Cardiac fibroblast (primary cell): ENCODE measurements at places on chromosomes 7 and 10.

GRCh38 chr7:93148144-93148543 lies at the start of gene SAMD9L:
SAMD9L (minus strand) TSS chr7:93148385; CDS start chr7:93135971, 12,414 bp downstream.
- DNase-seq, result peak; percentile 49

- no peak for DNase-seq
Observed at GRCh38 chr7:86965727-86966120, 93.7 kb downstream of the ELAPOR2 start.

DNA sequence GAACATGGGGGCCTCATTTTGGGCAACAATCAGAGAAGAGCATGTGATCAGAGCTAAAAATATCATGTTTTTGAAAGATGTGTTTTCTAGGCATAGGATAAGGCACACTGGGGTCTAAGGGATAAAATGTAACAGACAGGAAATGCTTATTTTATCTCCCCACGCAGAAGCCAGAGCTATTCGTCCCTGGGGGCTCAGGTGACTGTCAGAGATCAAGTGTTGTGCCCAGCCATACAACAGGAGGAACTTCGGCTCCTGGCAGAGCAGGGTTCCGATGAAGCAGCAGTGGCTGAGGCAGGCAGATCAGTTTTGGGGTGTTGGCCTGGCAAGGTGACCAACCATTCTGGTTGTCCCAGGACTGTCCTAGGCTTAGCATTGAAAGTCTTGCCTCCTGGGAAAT lies 15.2 kb downstream of the NPY start:
- no peak for DNase-seq

DNA sequence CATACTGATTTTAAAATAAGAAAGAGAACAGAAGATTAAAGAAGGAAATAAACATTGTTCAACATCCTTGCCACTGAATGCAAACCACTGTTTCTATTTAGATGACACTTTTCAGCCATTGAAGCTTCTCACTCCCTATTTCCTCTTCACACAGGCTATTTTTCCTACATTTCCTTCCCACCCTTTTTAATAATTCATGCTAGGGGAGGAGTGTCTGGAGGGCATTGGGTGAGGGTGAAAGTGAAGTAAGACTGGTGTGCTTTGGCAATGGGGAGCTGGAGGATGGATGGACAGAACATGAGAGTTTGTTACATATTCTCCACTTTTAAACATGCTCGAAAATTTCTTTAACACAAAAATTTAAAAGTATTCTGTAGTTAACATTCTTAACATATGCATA lies 168.8 kb upstream of the GLI3 start:
- DNase-seq, result no peak

DNA sequence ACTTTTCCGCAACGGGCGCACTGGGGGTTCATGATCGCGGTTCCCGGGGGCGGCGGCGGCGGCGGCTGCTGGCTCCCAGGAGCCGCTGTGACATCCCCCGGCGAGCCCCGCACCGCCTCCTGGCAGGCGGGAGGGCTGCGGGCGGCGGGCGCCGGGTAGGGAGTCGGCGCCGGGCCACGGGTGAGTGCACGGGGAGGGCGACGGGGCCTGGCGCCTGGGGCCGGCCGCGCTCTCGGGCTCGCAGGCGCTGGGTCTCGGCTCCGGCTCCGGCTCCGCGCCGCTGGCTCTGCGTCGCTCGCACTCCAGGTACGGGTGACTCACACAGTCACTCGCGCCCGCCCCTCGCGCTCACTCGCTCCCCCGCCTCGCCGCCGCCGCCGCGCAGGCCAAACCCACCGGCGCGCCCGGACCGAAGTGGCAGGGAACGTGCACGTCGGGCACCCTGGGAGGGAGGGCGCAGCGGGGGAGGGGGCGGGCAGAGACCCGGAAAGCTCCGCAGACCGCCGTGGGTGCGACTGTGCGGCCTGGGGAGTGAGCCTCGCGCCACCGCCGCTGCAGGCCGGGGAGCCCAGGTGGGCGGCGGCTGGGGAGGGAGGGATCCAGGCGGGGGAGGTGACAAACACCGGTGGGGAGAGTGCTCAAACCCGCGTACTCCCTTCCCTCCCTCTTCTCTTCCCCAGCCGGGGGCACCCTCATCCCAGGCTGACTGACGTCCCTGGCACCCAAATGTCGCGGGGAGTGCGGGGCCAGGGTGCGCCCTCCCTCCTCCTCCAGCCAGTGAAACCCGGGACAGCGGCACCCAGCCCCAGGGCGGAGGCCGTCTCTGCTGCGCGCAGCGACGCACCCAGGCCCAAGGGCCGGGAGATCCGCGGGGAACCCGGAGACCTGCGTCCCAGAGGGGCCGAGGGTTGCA lies 276.9 kb upstream of the NEBL start:
- peak; percentile 42 for DNase-seq

- no peak for DNase-seq
Observed at GRCh38 chr7:15011289-15011688, 108.7 kb upstream of the DGKB start.

DNA sequence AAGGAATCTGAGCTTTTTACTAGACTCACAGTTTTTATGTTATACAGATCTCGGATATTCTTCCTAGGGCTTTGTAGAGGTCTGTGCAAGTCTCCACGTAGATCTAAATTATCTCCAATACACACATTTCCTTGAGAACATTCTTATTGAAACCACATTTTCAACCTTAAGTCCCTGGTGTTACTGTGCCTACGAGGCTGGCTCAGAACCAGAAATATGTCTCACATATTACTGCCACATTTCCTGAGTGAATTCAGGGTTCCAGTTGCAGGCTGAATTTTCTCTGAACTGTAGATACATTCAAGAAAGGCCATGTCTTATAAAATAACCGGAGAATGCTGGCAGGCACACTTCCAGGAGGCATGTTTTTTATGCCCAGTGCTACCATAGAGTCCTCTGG lies 46.5 kb downstream of the INHBA start:
- DNase-seq, result peak; percentile 48

DNA sequence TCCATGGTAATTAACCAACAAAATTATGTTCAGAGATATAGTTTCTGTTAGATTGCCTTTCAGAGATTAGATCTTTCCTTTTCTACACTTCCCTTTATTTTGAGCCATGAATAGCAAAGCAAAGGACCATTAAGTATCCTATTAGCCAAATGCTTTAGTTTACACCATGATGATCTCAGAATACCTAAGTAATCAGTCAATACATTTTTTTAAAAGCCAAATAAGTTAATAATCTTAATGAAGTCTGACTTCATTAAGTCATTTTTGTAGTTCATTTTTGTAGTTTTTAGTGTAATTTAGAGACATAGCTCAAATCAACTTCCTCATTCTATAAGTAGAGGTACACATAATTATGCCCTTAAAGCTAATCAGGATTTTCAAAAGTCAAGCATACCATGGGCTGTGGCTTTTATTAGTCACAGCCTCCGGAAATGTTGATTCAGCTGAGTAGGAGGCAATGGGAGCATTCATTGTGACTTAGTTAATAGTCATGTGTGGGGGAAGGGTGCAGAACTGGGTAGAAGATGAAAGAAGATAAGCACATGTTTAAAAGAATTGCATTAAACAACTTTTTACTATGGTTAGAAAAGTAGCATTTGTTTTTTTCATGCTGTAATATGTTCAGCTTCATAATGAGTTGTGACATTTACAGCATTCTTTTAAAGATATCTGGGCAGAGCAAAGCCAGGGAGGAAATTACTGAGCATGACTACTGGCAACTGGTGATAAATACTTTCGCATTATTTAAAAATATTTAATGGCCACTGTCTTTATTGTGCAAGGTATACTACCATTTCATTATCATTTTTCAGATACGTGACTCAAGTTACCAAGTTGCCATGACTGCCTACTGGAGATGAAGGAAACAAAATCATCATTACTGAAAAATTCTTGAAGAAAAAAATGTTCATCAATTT lies 57.3 kb upstream of the CCDC71L start:
- DNase-seq, result peak; percentile 97

- DNase-seq, result peak; percentile 69
Observed at GRCh38 chr10:120607016-120607709, 150.1 kb downstream of the PLPP4 start.

DNA sequence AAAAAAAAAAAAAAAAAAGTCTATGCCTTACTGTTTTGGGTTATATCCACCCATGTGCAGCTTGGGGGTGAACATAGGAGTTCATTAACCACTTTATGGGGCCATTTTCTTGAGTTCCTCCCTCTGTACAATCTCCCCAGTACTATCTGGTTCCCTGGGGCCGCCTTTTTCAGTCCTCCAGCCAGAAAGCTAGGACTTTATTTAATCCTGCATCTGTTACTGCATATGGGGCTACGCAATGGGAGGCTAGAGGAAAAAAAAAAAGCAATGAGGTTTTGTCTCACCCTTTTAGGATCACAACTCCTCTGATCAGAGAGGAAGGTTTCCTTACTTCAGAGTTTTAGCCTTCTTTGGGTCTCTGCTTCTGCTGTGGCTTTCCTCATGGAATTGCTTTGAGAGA lies 51.0 kb downstream of the BTRC start:
- no peak for DNase-seq

GRCh38 chr10:97608991-97609561 lies 19.6 kb downstream of the C10orf62 start:
- no peak for DNase-seq

DNA sequence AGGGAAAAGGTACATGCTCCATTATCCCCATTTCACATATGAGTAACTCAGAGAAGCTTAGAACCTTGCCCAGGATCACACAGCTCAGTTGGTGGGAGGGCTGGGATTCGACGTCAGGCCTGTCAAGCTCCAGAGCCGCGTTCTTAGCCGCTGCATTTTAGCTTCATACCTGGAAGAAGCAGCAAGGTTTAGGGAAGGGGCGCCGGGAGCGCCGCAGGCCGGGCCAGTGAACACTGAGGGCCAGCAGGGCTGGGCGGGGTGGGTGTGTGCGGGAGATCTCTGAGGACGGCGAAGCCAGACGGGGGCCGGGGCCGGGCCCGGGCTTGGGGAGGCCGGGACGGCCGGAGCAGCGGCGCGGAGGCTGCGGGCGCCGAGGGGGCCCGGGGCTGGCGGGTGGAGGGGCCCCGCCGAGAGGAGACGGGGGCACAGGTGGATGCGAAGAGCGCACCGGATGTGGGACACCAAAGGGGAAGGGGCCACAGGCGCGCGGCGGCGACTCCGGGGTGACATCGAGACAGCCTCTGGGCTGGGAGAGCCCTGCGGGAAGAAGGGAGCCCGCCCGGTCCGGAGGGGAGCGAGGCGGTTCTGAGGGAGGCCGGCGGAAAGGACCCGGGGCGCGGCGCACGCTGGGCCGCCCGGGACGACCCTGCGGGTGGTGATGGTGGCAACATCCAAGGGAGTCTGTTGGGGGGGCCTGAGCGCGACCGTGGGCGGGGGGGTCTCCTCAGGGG lies 498 bp downstream of the NDST2 start:
- DNase-seq, result peak; percentile 33

GRCh38 chr10:51861051-51861450 lies 161.7 kb upstream of the CSTF2T start:
- DNase-seq, result no peak

- DNase-seq, result peak; percentile 23
Observed at GRCh38 chr7:7641129-7641663, 644 bp downstream of the UMAD1 start.

GRCh38 chr7:56051053-56051338 lies 248 bp downstream of the PSPH start:
- DNase-seq, result no peak

GRCh38 chr7:159237022-159237653 lies 92.5 kb upstream of the VIPR2 start:
- DNase-seq, result no peak

DNA sequence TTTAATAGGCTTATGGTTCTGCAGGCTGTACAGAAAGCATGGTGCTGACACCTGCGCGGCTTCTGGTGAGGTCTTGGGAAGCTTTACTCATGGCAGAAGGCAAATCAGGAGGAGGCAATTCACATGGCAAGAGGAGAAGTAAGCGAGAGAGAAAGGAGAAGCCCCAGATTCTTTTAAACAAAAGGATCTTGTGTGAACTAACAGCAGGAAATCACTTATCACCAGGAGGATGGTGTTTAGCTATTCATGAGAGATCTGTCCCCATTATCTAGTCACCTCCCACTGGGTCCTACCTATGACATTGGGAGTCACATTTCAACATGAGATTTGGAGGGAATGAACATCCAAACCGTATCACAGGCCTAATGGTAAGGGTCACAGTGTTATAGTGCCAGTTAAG lies 678.0 kb upstream of the KCND2 start:
- DNase-seq, result no peak

- peak; percentile 3 for DNase-seq
Observed at GRCh38 chr7:148883266-148884048, 634 bp downstream of the EZH2 start.

DNA sequence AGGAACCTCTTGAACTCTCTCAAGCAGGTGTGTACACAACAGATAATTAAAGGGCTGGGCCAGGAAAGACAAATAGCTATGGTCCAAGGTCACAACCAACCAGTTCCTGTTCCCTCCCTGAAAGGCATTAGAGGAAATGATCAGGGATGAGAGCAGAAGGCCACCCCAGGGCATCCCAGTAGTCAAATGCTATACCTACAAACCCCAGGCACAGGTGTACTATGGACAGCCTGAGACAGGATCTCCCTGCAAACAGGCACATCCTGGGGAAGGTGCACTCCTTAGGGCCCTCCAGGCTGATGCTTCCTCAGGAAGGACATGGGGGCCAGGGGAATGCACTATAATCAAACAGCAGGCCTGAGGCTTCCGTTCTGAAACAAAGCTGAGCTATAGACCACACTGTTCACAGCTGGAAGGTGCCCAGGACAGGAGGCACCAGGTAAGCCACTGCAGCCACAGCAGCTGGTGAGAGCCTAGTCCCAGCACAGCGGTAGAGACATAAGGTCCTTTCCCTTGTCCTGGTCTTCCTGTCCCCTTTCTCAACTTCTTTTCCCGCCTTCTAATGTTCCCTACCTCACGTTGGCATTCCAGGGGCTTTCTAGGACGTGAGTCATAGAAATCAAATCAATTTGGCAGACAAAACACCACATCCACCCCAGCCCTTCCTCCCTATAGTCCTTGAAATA lies 13.3 kb downstream of the PARP12 start:
- DNase-seq, result peak; percentile 52

DNA sequence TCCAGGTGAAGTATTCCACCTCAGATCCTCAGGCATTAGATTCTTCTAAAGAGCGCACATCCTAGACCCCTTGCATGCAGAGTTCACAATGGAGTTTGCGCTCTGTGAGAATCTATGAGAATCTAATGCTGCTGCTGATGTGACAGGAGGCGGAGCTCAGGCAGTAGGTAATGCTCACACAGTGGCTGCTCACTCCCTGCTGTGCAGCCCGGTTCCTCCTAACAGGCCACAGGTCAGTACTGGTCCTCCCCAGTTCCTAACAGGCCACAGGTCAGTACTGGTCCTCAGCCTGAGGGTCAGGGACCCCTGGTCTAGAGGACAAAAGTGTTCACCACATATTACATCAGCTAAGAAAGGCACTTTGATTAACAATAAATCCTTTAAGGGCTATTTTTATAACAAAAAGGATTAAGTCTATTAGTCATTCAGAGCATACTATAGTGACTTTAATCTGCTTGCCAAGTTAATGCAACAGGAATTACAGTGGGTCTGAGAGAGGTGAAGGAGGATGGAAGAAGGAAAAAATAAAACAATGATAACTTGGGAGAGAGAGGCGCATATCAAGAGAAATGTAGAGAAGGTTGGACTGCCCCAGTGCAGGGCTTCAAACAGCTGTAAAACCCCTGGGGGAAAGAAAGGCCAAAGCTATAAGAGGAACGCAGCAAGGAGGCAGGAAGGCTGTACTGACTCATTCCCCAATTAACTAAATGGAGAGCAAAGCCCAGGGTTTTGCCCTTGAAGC lies 49.2 kb downstream of the CUL2 start:
- peak; percentile 77 for DNase-seq
